ENCODE measurements at places on chromosomes 12 and 14.

DNA sequence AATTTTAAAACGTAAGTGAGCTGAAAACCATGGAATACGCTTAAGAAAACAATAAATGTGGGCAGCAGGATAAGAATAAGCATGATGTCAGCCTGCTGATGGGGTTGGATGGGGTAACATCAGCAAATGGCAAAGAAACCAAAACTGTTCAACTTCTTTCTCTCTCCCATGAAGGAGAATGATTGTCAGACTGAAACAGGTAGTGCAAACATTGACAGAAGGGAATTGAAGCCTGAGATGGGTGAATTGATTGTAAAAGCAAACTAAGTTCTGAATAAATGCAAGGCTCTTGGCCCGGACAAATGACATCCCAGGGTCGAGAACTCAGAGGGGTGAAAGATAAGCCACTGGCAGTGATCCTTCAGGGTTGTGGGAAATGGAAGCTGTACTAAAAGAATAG lies 182.6 kb downstream of the ETV6 start:
- DNase-seq = no peak

DNA sequence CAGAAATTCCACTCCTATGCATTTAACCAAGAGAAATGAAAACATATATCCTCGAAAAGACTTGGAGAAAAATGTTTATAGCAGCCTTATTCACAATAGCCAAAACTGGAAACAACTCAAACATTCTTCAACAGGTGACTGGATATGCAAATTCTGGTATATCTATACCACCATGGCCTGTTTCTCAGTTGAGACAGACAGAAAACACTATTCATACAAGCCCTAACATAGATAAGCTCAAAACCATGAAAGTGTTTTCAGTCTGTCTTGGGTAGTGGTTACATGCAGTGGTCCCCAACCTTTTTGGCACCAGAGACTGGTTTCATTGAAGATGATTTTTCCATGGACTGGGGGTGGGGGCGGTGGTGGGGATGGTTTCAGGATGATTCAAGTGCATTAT lies 83.8 kb downstream of the SRGAP1 start:
- no peak for DNase-seq

- DNase-seq = no peak
Measured at GRCh38 chr14:104177411-104177810, 39.0 kb downstream of the KIF26A start.

DNA sequence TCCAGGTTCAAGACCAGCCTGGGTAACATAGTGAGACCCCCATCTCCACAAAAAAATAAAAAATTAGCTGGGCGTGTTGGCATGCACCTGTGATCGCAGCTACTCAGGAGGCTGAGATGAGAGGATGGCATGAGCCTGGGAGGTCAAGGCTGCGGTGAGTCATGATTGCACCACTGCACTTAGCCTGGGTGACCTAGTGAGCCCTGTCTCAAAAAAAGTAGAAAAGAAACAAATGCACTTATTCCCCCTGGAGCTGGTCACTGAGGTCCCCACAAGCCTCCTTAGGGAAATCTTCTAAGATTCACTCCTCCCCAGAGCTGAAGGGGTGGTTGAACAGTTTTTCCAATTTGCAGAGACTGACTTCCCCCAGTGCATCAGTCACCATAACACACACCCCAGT lies 1.6 kb downstream of the CD9 start:
- no peak for DNase-seq

DNA sequence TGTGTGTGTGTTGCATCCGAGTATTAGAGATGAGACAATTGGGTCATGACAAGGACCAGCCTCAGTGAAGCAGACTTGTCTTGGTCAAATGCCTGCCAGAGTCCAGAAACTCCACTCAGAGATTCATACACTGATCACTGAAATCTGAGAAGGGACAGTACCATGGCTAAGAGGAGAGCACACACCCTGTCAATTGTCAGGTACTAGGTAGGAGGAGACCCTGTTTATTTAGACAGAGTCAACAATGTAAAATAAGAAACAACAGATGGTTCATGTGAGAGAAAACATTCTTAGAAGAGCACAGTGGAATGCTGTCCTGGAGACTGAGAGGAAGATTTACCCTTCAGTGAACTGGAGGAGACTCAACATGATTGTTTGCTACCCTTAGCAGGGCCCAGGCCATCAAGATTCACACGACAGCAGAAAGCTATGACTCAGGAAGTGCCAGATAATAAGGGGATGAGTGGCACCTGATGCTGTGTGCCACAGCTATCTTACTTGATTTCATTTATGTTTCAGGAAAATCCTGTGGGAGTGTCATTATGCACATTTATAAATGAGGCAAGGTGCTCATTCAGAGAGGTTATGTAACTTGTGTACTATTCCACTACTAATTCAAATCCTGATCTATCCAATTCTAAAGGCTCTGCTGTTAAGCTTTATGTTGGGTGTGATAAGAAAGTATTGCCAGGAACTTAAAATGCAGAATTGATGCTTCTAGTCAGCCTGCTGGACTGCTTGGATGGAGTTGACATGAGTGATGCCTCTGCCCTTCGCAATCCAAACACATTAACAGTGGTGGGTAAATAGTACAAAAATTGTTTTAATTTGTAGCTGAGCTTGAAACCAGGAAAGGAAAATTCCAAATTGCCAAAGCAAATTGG lies 136.6 kb upstream of the NEDD1 start:
- DNase-seq = no peak

GRCh38 chr14:26332966-26333365 lies 264.9 kb downstream of the NOVA1 start:
- no peak for DNase-seq

DNA sequence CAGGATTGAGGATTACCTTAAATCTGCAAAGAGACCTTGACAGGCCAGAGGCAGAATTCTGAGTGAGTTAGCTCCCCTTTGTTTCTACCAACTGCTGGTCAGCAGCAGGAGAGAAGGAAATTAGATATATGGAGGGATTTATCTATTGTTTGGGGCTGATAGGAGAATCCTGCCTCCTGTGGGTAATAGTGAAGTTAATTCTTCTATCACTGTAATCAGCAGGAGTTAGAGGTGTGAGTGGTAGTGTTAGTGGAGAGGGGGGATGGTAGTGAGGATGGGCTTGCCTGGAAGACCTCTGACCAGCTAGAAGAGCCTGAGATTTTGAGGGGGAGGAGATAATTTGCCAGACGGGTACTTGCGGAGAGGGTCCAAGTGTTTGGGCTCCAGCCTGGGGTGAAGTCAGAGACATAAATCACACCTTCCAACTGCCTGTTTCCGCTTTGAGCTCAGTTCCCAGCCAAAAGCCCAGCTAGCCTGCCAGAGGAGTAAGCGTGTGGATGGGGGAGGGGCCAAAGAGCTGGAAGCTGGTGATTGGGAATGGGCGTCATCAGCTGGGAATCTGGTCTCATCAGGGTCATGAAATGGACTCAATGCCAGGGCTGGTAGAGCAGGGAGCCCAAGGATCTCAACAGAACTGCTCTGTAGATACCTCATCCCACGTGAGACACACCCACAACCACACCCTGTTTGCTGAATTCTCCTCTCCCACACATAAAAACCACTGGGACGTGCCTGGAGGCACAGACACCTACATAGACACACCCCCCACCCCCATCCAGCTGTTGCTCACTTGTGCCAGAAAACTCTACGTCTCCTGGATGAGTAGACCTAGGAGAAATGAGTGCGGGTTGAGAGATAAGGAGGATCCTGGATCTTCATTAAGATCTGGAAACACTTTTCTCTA lies 13.1 kb upstream of the ITGA5 start:
- DNase-seq = no peak

DNA sequence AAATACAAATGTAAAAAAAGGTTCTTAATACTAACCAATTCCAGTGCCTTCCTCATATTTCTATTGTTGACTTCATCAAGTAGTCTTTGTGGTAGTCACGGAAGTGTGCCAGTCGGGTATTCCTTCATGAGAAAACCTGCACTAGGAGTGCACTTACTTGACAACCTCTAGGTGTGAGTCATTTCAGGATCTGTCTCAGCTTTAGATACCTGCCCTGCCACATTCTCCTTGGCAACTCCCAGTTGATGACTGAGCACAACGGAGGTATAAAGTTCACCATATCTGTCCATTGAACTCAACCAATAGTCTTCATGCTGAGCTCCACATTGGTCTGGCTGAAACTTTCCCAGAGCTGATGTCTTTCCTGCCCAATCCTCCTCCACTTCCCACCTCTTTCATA lies 215.7 kb downstream of the SYT10 start:
- DNase-seq = no peak

DNA sequence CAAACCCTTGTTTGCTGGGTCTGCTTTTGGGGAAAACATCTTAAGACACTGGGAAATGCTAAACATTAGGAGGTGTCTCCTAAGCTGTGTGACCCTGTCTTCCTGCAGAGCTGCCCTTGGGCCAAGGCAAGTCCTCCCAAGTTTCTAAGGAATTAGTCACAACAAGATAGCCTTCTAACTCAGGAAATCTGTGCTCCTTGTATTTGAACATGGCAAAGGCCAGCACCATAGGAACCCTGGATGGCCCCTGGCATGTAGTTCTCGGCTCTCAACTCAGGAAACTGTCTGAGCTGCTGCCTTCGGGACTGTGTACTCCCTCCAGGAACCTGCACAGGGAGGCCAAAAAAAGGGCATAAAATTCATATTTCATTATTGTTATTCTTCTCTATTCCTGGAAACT lies 37.6 kb upstream of the LTBP2 start:
- DNase-seq = no peak

- no peak for DNase-seq
Measured at GRCh38 chr12:26963413-26963812, 25.1 kb downstream of the FGFR1OP2 start.

- no peak for DNase-seq
Measured at GRCh38 chr12:65192963-65193516, 23.7 kb downstream of the LEMD3 start.
